CD4-positive, alpha-beta T cell treated with Interferon gamma for 1 hour (primary cell): ENCODE measurements at places on chromosomes 5 and 9.
A peak's percentile ranks its signal among the peaks of the same experiment; 100 is the strongest.

- no peak for DNase-seq
These were observed 36.9 kb upstream of the SMIM23 start for GRCh38 chr5:171748720-171749119.

DNA sequence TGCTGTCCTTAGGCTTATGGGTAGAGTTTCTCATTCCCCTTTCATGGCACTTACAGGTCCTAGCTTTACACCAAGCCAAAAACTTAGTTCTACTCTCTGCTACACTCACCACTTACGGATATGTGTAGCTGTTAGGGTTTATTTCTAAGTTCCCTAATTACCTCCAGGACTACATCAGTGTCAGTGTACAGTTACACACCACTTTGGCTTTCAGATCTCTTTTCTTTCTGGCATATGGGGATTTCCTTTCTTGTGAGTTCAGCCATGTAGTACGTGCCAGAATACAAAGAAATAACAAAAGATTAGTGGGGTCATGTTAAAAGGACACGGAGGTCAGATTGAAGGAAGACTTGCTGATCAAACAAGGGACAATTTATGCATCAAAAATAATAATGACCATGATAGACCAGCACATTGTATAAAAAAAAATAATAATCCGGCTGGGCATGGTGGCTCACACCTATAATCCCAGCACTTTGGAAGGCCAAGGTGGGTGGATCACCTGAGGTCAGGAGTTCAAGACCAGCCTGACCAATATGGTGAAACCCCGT, 41.8 kb downstream of the LYRM7 start:
- DNase-seq, result no peak

- no peak for DNase-seq
These were observed 55.3 kb downstream of the PTBP3 start for GRCh38 chr9:112278152-112278551.

DNA sequence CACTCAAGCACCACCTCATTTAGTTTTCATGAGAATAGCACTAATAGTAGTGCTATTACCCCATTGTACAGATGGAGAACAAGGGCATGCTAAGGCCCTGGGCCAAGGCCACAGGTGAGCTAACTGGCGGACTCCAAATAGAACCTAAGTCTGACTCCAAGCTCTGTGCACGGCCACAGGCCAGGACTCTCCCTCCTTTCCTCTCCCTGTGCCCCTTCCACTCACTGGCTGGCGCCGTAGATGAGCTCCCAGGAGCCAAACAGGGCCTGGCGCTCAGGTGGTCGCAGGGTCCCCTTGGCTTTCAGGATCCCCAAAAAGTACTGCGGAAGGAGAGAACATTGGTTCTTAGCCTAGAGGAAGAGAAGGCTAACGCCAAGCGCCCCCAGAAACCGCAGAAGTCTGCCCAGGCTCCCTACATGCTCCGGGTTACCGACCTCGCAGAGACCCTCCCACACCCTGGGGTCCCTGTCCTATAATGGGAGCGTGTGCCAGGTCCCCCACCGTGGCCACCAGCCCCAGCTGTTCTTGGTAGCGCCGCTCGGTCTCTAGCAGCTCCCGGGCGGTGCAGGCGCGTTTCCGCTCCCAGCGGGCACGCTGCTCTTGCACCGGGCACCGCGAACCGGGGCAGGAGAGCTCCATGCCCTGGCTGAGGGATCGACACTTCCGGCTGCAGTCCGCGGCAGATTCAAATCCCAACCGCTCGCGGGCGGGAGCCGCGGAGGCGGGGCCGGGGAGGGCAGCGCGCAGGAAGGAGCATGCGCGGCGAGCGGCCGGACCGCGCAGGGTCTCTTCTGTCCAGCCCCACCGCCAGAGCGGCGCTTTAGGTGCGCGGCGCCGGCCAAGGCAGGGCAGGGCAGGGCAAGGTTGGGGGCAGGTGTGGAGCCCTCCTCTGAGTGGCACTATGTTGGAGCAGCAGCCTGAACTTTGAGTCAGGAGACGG, at the start of gene ARHGEF39:
Gene ARHGEF39 (minus strand): TSS at position 665 of the 940 bp plus-strand sequence. CDS start 26 bp downstream, at position 639.
- peak; percentile 56 for DNase-seq

- DNase-seq, result no peak
These were observed 1.5 kb downstream of the SPDL1 start for GRCh38 chr5:169584998-169585451.
